ENCODE measurements at places on chromosomes 11 and 22.

GRCh38 chr11:76234021-76234415 lies 27.7 kb upstream of the WNT11 start:
- DNase-seq = no peak

DNA sequence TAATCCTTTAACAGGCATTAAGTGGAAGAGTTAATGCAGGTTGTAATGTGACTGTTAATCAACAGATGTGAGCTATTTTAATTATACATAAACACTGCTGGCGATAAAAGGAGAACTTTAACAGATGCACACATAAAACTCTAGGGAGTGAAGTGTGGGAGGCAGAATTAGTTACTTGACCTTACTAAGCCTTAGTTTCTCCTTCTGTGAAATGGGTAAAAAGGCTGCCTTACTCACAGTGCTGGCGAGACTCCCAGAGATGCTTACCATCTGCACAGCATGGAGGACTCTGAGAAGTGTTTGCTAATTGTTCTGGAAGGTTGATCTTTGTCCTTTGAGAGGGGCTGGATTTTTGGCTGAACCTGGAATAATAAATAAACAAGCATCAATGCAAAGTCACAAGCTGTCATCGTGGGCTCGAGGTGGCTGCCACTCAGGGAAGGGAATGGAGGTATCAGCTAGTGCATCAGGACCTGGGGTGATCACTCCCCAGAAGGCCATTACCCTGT lies 58.6 kb upstream of the MPEG1 start:
- DNase-seq = no peak

DNA sequence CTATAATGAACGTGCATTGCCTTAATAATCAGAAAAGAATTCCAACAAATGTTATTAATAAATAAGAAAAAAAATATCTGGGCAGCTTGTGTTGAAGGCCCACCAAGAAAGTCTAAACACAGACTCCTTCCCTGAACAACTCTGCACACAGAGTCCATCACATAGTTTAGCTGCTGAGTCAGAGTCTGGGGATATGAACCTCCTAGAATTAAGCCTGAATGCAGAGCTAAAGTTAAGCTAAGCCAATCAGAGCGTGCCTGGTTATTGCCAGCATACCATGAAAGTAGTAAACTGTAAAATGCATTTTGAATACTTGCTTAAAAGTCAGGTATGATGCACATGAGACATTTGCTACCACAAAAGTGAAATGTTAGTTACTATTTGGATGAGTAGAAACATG lies 25.6 kb upstream of the TENM4 start:
- no peak for DNase-seq

DNA sequence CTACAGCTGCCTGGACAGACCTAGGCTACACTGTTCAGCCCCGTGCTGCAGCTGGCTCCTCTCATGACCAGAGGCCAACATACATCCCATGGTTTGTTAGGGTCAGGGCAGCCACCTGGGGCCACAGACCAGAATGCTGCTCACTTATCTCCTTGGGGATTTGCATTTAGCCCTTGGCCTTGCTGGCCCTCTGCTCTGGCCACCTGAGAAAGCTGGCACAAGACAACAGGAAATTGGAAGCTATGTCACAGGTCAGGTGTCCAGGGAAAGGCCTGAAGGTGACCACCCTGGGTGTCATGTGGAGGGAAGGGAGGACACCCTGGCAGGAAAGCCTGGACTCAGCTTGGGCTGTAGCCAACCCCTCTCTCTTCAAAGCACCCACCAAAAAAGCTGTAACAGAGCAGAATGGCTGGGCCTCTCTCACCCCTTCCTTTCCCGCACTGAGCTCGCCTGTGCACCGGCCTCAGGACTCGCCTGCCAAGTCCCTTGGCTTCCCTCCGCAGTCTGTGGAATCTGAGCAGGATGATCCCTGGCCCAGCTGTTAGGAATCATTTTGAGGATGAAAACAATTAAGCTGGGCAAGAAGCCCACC lies 86.3 kb downstream of the SNX19 start:
- DNase-seq = no peak

GRCh38 chr22:48948575-48949170 lies 879.0 kb downstream of the BRD1 start:
- no peak for DNase-seq

GRCh38 chr22:47606426-47606825 lies 844.0 kb downstream of the TBC1D22A start:
- no peak for DNase-seq

DNA sequence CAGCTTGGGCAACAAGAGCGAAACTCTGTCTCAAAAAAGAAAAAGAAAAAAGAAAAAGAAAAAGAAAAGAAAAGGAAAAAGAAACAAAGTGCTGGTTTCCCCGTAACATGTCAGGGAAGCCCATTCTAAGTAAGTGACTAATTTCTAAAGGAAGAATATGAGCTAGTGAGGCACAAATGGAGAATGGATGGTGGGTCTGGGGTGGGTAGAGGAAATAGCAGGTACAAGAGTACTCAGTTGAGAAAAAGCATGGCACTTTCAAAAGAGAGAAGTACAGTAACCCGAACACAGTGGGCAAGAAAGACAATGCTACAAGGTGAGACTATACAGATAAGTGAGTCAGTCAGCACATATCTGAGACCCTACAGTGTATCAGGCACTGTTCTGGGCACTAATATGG lies 4.5 kb downstream of the MAJIN start:
- no peak for DNase-seq

DNA sequence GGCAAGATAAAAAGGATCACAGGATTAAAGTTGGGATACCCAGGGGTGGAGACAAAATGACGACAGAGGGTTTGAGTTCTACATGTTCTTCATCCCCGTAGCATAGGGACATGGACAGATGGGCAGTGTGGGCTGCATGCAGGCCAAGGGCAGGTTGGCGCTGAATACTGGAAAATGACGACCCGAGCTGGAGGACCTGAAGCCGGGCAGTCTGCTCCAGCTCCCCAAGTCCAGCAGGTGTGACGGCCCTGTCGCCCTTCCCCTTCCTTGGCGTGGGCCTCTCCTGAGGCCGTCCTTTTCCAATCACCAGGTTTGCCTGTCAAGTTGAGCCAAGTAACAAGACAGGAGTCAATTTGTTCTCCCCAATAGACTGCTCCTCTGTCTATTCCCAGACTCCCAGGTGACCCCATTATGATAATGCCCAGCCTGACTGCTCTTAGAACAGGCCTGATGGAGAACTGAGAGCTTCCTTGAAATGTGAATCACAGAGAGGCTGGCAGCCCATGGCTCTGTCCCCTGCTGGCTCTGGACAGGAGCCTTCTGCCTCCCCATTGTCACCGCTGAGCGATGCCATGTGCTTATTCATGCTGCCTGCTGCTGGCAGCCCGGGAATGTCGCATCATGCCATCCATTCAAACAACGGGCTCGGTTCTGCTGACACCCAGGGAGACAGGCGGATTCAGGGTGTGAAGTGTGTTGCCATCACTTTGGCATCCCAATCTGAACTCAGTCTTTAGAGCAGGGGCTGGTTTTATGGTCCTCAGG lies 392.1 kb downstream of the NTM start:
- no peak for DNase-seq

GRCh38 chr11:65530157-65530496 lies 5.2 kb downstream of the SCYL1 start:
- DNase-seq = no peak

Data from activated CD4-positive, CD25-positive, alpha-beta regulatory T cell treated with anti-CD3 and anti-CD28 coated beads, Interleukin-2, amount 50 U/mL, for 72 hours (primary cell).